ENCODE measurements at places on chromosomes 7 and 10.

DNA sequence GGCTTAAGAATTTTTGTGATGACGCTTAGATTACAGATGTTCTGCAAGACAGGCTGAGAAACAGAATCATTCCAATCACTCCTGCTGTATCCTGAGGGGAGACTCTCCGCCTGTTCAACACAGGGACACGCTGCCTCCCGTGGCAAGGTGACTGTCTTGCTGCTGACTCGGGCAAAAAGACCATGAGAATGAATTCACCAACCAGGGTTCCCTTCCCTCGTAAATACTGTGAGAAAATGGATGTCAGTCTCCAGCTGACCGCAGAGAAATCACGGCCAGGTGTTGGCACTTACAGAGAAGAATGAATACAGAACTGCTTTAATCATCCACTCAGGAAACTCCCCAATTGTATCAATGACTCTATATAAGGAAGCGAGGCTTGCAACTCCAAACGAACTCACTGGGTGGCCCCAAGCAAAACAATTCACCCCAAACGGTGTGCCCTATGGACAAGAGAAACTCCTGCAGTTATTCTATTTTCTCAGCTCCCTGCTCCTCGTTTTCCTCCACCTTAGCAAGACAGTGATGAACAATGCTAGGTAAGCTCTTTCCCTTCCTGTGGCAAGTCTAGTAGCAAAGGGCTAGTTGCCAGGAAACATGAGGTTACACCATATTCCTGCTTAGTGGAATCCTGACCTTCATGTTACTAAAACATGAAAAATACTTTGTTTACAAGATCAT lies 22.8 kb downstream of the GNA12 start:
- DNase-seq = no peak

GRCh38 chr7:130367088-130367755 lies 13.1 kb upstream of the CPA1 start:
- no peak for DNase-seq

- no peak for DNase-seq
Measured at GRCh38 chr7:148914208-148914777, 30.2 kb upstream of the EZH2 start.

DNA sequence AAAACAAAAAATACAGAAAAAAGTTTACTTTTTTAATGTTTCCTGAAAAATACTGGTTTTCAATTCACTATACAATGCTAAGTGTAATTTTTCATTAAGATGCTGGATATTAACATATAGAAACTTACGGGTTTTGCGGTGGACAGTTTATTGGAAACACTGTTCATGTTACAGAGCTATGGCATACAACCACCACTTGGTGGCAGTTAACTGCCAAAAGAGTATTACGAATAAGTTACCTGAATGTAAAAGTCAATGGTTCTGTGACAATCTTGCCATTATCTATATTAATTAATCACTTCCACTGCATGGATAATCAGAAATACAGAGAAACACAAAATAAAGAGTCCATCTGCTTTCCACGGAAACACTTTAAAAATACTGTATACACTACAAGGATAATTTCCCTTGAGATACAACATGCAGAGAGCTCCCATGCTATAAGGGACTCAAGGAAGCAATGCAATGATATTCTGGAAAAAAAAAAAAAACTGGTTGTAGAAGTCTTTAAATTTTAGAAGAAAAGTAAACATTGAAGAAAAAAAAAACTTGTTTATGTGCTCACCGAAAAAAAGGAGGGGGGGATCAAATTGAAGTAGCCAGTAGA lies 97.0 kb downstream of the TPK1 start:
- no peak for DNase-seq

GRCh38 chr7:25756601-25757000 lies 395.4 kb upstream of the NFE2L3 start:
- DNase-seq = no peak

DNA sequence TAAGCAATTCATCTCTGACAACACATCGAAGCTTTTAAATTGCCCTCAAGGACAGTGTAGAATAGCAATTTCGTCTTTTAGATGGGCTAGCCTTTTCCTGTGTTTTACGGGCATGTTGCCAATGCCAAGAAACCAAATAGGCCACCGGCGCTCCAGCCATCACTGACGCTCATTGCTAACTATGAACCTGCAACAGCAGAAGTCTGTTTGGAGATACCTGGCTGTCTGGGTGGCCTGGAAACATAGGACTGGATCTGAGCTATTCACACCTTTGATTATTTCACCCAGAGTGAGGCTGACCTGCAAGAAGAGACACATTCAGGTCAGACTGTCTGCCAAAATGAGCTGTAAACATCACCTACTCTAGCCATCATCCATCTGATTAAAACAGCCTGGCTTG lies 12.0 kb downstream of the KPNA7 start:
- no peak for DNase-seq

- no peak for DNase-seq
Measured at GRCh38 chr10:132951926-132952325, 9.6 kb upstream of the CFAP46 start.

- no peak for DNase-seq
Measured at GRCh38 chr7:45190406-45191165, 33.0 kb downstream of the RAMP3 start.

DNA sequence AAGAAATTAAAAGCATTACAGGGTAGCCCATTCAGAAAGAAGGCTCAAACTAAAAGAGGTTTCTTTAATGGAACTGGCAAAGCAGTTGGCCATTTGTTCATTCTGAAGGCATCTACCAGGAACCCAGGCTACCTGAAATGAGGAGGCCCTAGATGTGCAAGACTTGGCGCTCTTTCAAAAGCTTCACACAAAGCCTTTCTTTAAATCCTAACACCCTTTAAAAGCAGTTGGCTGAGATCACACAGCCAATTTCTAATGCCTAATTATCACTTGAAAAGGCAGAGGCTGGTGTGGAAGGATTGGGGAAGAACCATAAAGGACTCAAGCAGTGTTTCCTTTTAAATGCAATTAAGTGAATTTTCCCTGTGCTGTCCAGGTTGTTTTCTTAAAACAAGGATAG lies 23.2 kb downstream of the PPP1R17 start:
- DNase-seq = no peak

Measured in activated T-helper 1 cell treated with Interleukin-2 at 50 U/mL for 16 hours (primary cell).